Cardiac septum (tissue), 1 donor: ENCODE measurements at places on chromosomes 5 and 9. TPM values are rescaled to one million over a fixed set of nuclear protein-coding genes. Genes with fewer than 3 reads are reported as not detected.

The FAM221B gene
- total RNA-seq, result not detected

The IFNK gene
- not detected for total RNA-seq

- DNase-seq, result no peak
Observed at GRCh38 chr5:151264113-151264512, 11.1 kb downstream of the GM2A start.

DNA sequence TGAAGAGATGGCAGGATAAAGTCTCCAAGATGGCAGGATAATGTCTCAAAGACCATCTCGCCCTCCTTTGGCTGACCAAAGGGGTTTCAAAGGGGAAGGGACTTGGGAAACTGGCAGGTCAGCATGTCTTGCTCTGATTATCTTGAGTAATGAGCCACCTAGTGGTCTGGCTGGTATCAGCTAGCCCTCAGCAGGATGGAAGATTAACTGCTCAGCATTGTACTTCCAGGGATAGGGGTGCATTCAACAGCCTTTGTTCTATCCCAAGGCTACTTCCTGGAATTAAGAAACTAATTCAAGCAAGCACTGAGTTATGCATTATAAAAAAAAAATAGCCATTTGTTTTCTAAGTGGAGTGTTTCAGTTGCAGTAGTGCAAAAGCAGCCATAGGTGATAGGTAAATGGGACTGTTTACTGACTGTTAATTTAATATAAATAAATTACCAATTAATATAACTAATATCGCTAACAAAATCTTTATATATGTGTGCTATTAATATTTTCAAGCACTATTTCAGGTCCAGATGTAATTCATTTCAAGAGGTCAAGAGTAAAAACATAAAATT is 555.5 kb downstream of the CDH9 start:
- no peak for DNase-seq

The SPINK1 gene
- 1.8 TPM for total RNA-seq

- DNase-seq, result no peak
Observed at GRCh38 chr5:97131139-97131710, 11.2 kb downstream of the LIX1 start.

DNA sequence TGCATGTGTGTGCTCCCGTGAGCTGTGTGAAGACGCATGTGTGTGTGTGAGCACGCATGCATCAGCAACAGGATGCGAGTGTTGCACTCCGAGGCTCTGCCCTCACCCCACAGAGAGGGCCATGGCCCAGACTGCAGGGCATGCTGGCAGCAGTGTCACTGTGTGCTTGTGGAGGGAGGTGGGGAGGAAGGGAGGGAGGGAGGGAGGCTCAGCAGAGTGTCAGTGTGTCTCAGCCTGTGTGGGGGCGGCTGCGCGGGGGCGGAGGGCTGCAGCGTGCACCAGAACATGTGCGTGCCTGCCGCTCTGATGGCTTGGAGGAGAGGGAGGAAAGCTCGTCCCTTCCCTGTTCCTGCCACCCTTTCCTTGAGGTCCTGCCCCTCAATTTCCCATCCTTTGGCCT is 5.3 kb downstream of the CAMK2A start:
- DNase-seq, result no peak

DNA sequence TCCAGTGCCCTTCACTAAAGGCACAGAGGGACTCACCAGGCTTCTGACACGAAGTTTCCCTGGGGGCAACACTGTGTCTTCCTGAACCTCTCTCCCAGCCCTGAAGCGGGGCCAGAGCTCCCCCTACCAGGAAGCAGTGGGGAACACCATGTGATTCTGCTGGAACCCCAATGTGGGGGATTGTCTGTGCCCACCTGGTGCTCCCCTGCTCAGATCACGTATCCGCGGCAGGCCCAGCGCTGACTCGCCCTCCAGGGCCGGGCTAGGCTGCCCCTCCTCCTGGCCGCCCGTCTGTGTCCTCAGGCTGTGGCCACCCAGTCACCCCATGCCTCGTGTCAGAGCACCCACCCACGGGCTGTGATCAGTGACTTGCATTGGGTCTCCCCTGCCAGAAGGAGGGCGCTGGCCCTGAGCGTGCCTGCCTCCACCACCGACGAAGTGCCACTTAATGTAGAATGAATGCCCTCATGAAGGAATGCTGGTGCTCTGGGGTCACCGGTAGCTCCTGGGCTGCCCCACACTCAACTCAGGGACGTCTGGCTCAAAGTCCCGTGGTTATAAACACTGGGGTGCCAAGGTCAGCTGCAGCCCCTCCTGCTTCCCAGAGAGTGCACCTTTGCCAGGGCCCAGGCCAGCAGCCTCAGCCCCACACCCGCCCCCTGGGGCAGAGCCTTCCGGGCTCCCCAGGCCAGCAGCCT is 22.1 kb downstream of the SARDH start:
- DNase-seq, result no peak

- no peak for DNase-seq
Observed at GRCh38 chr5:78573318-78573717, 75.3 kb downstream of the LHFPL2 start.

- DNase-seq, result peak; percentile 76
Observed at GRCh38 chr9:90724880-90725279, 76.7 kb upstream of the SYK start.

- DNase-seq, result no peak
Observed at GRCh38 chr5:151096001-151096373, 15.2 kb upstream of the TNIP1 start.

- DNase-seq, result peak; percentile 84
Observed at GRCh38 chr5:171667341-171668096, 118.1 kb upstream of the SMIM23 start.

DNA sequence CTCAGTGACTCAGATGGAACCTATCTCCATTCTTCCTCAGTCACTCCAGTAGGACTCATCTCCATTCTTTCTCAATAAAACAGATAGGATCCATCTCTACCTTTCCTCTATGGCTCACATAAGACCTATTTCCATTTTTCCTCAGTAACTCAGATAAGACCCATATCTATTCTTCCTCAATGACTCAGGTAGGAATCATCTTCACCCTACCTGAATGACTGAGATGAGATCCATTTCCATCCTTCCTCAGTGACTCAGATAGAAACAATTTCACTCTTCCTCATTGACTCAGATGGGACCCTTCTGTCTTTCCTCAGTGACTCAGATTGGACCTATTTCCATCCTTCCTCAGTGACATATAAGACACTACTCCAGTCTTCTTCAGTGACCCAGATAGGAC is 165.1 kb downstream of the FBXO4 start:
- DNase-seq, result no peak

The BTNL8 gene
- total RNA-seq, result 0.43 TPM

- DNase-seq, result no peak
Observed at GRCh38 chr5:137604348-137605095, 105.4 kb upstream of the SPOCK1 start.

DNA sequence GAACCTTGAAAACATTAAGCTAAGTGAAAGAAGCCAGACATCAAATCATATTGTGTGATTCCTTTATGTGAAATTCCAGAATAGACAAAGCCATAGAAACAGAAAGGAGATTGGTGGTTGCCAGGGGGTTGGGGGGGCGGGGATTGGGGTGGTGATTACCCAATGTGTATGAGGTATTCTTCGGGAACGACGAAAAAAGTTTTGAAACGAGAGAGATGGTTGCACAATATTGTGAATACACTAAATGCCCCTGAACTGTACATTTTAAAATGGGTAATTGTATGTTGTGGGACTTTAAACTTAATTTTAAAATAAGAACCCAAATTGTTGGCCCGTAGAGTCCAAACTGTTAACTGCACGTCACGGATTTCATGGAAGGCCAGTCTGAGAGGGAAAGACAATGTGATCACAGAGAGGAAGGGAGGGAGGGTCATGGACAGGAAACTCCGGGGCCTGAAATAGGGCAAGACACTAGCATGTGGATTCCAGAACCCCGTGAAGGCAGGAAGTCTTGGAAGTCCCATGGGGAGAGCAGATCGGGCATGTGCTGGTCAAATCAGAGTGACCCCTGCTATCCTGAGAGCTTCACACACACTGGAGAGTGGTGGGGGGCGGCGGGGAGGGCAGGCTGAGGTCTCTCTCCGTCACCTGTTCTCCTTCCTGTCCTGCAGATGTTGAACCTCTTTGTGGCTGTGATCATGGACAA is 218.4 kb downstream of the CACNA1B start:
- peak; percentile 38 for DNase-seq

The MRPL36 gene
- total RNA-seq, result 43.2 TPM

The LHX3 gene
- total RNA-seq, result not detected

DNA sequence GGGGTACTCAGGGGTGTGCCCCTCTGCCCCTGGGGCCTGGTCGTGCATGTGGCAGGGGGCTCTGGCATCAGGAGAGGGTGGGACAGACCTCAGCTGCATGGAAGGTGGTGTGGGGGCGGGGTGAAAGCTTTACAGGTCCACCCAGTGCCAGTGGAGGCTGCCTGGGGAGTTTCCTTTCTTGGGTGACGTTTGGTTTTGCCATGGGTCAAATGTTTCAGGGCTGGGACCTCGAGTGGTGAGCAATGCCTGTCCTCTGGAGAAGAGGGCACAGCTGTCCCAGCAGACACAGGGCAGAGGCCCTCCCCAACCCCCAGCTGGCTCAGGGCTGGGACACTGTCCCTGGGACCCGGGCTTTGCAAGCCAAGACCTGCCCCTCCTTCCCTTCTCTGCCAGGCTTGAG is 3.6 kb downstream of the RXRA start:
- no peak for DNase-seq

The PPP3R2 gene
- not detected for total RNA-seq

GRCh38 chr9:137986268-137987099 is 108.9 kb downstream of the CACNA1B start:
- DNase-seq, result peak; percentile 38

GRCh38 chr9:32264170-32264864 is 120.1 kb upstream of the ACO1 start:
- DNase-seq, result no peak

GRCh38 chr9:99400184-99400731 is 178.2 kb downstream of the SEC61B start:
- no peak for DNase-seq

DNA sequence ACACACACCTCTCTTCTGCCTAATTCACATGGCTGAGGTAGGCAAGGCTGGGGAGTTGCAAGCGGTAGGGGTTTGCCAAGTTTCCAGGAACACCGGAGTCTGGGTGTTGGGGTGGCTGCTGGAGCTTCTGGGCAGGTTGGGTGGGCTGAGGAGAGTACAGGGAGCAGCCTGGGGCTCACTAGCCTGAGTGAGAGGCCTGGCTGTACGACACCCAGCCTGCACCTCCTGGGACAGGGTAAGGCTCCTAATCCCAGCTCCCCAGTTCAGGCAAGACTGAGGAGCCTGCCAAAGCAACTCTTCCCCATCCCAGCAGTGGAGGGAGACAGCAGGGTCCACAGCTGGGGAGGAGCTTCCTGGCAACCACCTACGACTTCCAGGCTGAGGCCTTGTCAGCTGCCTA is 8.0 kb downstream of the SPAAR start:
- DNase-seq, result no peak

DNA sequence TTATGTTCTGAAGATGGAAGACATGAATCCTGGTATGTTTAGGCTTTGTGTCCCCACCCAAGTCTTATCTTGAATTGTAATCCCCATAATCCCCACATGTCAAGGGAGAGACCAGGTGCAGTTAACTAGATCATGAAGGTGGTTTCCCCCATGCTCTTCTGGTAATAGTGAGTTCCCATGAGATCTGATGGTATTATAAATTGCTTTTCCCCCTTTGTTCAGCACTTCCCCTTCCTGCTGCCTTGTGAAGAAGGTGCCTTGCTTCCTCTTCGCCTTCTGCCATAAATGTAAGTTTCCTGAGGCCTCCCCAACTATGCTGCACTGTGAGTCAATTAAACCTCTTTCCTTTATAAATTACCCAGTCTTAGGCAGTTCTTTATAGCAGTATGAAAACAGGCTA is 229.0 kb downstream of the ARL15 start:
- no peak for DNase-seq

DNA sequence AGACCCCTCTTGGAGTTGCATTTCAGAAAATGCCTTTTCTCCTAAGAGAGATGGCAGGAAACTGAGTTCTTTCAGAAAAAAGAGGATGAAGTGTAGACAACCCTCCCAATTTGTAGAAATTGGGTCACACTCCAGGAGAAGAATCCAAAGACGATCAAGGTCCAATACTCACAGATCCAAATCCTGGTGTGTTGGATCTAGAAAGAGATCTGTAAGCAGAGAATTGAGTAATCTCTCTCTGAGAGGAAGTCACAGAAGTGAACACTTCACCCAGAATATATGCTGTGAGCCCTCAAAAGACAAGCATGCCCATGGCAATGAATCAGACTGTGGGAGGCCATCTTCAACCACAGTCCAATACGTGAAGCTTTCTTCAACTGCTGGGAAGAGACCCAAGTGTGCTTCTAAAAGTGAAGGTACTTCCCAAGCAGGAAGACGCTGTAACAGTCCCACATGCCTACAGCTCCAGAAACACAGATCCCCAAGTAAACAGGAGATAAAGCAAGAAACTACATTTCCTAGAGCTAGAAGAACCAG is 182.7 kb downstream of the SMC2 start:
- DNase-seq, result no peak

- DNase-seq, result no peak
Observed at GRCh38 chr5:2876183-2876582, 124.7 kb upstream of the IRX2 start.

GRCh38 chr9:86772635-86772993 is 174.7 kb downstream of the GAS1 start:
- DNase-seq, result no peak

- DNase-seq, result no peak
Observed at GRCh38 chr5:89723907-89724306, 685.6 kb downstream of the CETN3 start.

The N4BP3 gene
- total RNA-seq, result 2.0 TPM

DNA sequence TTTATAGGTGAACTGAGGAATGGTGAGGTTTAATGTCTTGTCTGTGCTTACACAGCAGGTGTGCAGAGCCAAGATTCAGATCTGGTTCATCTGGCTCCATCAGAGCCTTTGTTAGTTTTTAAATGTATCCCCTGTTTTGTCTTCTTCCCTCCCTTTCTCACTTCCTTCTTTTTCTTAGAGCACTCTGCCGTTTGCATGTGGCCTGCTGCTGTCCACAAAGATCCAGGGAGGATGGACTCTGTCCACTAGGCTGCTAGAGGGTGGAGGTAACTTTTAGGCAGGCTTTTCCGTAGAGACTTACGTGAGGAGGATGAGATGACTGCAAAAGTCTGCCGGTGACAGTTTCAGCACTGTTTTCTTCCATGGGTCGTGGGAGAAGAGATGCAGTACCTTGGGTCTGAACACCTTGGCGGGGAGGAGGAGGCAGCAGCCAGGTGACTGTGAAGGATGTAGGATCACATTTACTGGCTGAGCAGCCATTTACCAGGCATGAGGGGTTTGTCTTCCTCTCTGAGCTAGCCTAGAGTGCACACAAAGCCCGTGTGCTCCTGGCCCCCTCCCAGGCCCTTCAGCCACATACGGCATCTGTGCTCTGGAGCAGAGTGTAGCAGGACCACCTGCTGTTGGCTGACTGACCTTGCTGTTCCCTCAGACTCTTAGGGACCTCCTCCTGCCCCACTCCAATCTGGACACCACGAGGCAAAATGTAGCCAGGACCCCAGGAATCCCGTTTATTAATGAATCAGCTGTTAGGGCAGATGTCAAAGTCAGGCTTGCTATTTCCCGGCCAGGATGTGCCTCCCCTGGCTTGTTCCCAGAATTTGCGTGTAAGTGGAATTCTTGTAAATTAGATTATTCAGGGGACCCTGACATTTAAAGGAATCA is 1.8 kb downstream of the NTMT1 start:
- DNase-seq, result no peak

The FAM200C gene
- total RNA-seq, result 3.3 TPM
